NCI-H2029 treated with DMSO at 0.1 percent for 48 hours (cell line): ENCODE measurements at places on chromosomes 2 and 18.

DNA sequence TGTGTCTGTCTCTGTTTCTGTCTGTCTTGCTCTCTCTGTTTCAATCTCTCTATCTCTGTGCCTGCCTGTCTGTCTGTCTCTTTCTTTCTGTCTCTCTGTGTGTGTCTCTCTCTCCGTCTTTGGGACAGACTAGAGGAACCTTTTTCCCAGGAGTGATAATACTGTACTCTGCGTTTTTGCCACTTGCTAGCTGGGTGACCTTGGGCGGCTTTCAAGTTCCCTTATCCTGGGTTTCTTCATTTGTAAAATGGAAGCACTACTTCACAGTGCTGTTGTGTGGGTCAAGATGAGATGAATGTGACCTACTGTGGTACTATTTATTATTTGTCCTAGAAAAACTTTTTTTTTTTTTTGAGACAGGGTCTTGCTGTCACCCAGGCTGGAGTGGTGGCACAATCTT is 42.4 kb downstream of the HPCAL1 start:
- no peak for DNase-seq

DNA sequence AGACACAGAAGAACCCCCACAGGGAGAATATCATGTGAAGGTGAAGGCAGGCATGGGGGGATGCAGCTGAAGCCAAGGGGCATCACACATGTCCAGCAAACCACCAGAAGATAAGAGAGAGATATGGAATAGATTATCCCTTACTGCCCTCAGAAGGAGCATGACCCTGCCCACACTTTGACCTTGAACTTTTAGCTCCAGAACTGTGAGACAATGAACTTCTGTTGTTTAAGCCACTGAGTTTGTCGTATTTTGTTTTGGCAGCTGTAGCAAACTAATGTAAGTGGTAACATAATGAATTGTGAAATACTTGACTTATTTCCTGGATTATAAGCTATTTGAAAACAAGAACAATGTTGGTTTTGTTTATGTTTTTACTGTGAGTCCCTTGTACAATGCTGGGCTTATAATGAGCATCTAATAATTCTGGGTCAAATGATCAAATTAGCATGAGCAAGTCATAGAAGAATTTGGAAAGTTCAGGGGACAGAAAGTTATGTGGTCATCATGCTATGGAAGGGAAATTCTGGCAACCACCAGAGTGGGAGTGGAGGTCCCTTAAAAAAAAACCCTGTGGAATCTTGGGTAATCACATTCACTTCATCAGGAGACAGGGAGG is 541.0 kb upstream of the KLHL29 start:
- DNase-seq, result no peak

GRCh38 chr2:231988179-231988866 is 26.8 kb downstream of the DIS3L2 start:
- DNase-seq, result no peak

- DNase-seq, result no peak
Measured at GRCh38 chr18:73670524-73670923, 477.1 kb downstream of the FBXO15 start.

DNA sequence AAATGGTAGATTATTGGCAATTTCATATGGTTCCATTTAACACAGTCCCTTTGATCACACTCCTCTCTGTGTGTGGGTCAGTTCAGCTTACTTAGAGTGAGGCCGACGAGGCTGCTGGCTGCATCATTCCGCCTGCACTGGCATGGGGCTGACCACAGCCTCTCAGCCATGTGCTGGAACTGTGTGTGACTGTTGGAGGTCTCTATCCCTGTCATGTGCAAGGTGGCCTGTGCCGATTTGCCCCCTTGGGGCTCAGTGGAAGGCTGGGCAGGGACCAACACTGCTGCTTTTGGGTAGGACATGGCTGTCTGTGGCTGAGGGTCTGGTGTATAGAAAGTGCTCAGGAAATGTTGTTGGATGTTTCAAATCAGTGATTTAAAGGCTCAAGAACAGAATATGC is 454.0 kb upstream of the HS6ST1 start:
- no peak for DNase-seq

- no peak for DNase-seq
Measured at GRCh38 chr2:45616658-45617411, 5.8 kb upstream of the SRBD1 start.

GRCh38 chr2:170276056-170276455 is 98.1 kb downstream of the MYO3B start:
- DNase-seq, result no peak

DNA sequence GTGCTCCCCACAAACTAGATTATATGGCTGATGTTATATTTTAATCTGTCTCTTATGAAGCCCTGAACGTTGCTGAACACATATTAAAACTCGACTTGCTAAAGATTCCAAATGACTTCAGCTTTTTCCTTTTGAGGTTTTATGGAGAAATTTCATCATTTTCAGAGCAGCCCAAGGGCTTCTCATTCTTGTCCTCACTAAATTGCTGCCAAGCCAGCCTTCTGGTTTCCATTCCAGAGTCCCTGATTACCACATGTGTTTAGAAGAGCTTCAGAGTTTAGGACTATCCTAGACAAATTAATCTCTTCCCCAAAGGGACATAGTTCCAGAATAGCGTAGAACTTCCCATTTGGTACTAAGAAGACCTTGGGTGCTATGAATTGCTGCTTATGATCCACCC is 77.8 kb upstream of the CCDC195 start:
- no peak for DNase-seq

DNA sequence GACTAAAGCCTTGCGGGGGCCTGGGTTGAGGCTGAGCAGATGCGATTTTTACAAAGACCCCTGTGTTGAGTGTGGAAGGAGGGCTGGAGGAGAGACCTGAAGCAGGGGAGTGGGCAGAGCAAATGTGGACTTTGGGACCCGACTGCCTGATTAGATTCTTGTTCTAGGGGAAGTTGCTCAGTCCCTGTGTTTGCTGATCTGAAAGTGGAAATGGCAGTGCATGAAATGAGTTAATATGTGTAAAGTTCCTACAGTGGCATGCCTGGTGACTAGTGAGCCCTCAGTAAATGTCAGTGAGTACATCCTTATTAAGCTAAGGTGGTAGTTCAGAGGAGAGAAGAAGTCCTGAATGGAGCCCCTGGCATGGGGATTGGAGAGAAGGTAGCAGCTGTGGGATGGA is 52.3 kb downstream of the ARMC9 start:
- no peak for DNase-seq

GRCh38 chr2:48912110-48912509 is 156.6 kb upstream of the LHCGR start:
- no peak for DNase-seq

DNA sequence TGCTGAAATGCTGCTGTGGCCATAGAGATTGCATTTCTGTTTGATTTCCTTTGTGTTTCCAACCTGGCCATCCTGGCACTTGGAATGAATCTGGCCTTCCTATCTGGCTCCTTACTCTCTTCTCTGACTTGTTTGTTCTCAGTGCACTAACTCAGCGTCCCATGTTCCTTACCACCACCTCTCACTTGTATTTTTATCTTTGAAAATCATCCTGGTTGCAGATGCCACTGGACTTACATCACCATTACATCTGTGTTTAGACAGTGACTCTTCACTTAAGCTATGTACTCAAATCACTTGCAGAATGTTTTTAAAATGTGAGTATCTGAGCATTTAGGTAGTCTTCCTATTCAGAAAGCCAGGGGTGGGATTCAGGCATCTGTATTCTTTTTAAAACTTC is 239.5 kb downstream of the WDR7 start:
- DNase-seq, result no peak

DNA sequence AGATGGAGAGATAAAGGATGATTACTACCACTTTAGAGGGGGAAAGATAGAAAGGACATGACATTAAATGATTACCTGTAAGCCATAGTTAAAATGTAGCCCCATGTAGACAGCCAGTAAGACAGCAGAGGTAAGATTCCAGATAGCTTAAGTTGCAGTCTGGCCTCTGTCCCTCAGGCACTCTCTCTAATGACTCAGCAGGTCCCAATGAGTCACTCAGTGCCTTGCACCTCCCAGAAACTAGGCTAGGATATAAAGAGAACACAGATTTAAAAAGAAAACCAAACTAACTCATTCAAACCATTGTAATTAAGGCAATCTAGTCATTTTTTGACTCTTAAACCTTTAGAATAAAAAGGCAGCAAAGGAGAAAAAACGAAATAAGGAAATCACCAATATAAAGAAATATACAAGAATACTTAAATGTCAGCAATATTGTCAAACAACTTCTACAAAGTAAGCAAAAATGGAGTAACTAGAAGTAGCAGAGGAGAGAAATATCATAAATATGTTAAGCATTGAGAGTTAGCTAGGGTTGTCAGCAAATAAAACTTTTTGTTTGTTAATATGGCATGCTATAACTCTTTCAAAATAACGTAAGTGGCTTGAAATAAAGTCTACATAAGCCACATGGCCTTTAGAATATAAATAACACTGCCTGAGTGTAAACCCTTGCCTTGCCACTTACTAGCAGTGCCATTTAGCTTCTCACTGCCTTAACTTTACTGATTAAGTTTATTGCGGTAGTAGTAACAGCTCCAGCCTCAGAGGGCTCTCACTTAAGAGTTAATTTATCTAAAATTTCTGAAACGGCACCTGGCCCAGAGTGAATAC is 48.5 kb downstream of the SOCS6 start:
- no peak for DNase-seq

DNA sequence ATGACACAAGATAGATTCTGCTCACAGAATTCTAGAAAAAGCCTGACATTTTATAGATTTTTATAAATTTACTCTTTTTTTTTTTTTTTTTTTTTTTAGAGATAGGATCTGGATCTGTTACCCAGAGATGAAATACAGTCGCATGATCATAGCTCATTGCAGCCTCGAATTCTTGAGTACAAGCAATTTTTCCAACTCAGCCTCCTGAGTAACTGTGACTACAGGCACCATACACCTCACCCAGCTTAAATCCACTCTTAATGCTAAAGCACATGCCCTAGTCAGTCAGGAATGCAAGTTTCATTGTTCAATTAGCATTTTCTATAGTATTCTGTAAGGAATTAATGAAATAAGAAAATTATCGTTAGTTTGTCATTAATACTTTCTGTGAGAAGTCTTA is 32.1 kb upstream of the WDR75 start:
- no peak for DNase-seq

- no peak for DNase-seq
Measured at GRCh38 chr2:128642316-128642715, 323.6 kb upstream of the HS6ST1 start.

DNA sequence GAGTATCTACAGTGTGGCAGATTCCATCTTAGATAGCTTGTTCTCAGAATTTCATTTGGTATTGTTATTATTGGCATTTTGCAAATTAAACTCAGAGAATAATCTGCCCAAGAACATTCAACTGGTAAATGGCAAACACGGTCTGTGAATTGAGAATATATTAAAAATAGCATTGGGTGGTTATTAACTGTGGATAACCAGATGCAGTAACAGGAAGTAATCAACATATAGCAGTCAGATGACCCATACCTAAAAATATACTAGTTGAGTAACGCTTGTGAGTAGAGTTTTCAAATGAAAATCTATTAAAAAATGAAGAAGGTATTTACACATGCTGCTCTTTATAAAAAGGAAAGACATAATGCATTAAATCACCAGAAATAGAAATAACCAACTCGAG is 129.5 kb downstream of the ZNF804A start:
- DNase-seq, result no peak

- DNase-seq, result peak; percentile 11
Measured at GRCh38 chr2:36663851-36664695, 32.4 kb upstream of the VIT start.

DNA sequence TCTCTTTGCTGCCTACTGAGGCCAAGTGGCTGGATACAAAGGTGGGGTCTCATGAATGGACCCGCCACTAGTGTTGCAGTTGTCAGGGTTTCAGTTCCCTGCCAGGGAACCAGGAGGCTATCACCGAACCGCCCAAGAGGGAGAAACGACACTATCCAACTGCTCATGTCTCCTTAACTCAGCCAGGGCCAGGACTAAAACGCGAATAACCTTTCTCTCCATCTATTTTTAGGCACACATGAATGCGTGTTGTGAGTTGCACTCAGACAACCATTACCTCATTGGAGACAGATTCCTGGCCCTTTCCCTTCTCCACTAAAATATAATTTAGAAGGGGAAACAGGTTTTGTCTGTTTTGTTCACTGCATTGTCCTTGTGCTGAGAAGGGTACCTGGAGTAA is 559.5 kb downstream of the SOCS6 start:
- DNase-seq, result no peak

DNA sequence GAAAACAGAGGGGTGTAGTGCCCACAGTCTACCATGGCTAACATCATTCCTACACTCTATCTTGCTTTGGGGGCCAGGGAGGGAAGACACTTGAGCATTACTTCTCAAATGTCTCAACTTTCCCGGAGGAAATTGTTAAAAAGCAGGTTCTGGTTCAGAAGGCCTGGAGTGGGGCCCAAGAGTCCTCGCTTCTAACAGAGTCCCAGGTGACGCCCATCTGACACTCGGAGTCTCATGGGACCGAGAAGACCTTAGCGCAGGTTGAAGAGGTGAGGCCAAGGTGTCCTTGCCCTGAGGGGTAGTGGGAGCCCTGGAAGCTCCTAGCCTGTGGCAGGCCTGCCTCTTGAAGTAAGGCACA is 40.1 kb downstream of the ZFP36L2 start:
- no peak for DNase-seq

DNA sequence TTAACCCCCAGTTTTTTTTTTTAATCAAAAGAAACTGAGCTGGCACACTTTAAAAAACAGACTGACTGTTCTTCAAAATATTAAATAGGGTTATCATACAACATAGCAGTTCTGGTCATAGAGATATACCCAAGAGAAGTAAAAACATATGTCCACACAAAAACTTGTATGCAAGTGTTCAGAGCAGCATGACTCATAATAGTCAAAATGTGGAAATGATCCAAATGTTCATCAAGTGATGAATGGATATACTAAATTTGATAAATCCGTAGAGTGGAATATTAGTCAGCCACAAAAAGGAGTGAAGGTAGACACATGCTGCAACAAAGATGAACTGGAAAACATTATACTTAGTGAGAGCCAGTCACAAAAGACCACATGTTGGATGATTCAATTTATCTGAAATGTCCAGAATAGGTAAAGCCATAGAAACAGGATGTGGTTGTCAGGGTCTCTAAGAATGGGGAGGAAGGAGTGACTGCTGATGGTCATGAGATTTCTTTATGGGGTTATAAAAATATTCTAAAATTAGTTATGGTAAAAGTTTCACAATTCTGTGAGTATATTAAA is 5.1 kb downstream of the SMIM21 start:
- no peak for DNase-seq

- no peak for DNase-seq
Measured at GRCh38 chr2:206814498-206814897, 49.1 kb downstream of the FASTKD2 start.

- DNase-seq, result no peak
Measured at GRCh38 chr18:35344736-35345459, 678 bp upstream of the ZNF24 start.

DNA sequence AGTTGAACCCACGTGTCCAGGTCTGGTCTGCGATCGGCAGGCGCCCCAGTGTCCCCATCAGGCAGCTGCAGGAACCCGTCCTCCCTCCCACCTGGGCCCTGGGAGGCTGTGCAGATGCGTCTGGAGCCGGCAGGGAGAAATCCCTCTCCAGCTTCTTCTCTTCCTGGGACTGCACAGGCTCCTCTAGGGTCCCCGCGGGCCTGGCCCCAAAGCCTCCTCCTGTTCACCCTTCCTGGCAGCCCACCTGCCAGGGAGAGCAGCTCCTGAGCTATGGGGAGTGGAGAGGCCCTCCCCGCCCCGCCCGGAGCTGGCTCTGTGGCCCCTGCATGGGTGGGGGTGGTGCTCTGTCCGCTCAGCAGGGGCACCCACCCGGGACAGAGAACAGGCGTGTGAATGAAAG is 179.2 kb upstream of the ALKAL2 start:
- DNase-seq, result no peak

GRCh38 chr18:579238-579637 is 942 bp upstream of the CETN1 start:
- no peak for DNase-seq

- no peak for DNase-seq
Measured at GRCh38 chr2:12754643-12755042, 37.9 kb downstream of the TRIB2 start.
